ENCODE measurements at places on chromosomes 11 and 22.
A peak's percentile ranks its signal among the peaks of the same experiment; 100 is the strongest.

- DNase-seq: no peak
Measured at GRCh38 chr11:125261588-125261987, 97.0 kb downstream of the PKNOX2 start.

DNA sequence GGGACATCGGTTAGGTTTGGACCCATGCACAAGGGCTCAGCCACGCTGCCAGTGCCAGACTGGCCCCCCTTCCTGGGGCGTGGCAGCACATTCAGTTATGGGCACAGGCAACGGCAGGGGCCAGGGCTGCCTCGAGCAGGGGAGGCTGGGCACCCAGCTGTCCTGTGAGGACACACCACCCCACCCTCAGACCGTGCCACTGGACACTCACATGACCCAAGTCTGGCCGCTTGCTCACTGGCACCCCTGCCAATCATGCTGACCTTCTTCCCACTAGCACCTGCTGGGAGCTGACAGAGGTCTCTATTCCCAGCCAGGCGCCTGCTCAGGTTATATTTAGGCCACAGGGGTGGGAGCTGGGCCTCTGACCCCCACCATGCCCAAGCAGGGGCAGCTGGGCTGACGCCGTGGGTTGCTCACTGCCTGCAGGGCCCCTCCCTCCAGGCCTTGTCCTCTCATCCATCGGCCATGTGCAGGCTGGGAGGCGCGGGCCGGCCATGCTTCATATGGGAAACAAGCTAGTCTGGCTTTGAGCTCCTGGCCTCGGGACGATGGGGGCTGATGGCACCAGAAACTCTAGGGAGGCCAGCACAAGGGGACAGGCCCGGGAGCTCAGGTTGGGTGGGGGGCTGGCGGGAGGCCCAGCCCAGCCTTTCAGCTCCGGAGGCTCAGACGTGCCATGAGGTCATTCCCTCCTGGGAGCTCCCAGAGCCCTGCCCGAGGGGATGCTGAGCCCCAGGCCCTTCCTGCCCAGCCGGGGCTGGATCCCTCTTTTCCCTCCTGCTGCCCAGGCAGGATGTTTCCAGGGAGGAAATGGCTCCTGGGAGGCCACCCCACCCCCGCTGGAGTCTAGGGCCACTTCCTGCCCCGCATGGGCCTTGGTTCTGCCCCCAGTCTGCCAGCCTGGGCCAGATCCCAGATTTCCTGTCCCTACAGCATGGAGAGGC lies 15.2 kb upstream of the TBX1 start:
- no peak for DNase-seq

- DNase-seq: no peak
Measured at GRCh38 chr11:113273720-113274119, 40.7 kb upstream of the TTC12 start.

- peak; percentile 77 for DNase-seq
Measured at GRCh38 chr22:30694171-30694639, 469 bp upstream of the OSBP2 start.

DNA sequence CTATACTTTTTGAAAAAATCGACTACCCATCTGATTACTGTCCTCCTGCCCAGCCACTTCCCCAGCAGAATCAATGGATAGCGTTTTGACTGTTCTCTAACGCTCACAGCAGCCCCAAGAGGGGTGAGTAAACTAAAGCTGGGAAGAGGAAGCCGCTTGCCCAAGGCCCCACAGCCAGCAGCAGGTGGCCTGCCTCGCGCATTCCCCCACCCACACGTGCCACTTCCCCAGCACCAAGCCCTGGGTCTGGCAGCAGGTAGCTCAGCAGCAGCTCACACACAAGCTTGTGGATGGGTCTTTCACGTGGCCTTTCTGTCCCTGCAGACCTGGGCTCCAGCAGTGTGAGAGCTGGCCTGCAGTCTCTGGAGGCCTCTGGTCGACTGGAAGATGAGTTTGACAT lies 34.3 kb downstream of the TOM1 start:
- DNase-seq: no peak

All from COR-L47 (cell line).